ENCODE measurements at places on chromosomes 6 and 20.

DNA sequence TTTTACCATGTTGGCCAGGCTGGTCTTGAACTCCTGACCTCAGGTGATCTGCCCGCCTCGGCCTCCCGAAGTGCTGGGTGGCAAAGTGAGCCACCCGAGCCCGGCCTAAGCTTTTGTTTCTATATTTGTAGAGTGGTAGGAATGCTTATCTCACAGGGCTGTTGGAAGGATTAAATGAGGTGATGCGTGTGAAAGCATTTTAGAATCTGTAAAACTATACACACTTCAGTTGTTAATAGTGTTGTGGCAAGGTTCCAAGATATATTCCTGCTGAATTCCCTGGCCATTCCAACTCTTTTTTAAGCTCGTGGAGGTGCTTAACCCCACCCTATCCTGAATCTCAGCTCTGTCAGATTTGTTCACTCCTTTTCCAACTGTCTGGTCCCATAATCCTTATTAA is 89.9 kb upstream of the AKIRIN2 start:
- DNase-seq: no peak

GRCh38 chr20:50671626-50672025 is 19.7 kb downstream of the RIPOR3 start:
- DNase-seq: no peak

GRCh38 chr6:36436466-36436865 is 6.2 kb downstream of the PXT1 start:
- no peak for DNase-seq

DNA sequence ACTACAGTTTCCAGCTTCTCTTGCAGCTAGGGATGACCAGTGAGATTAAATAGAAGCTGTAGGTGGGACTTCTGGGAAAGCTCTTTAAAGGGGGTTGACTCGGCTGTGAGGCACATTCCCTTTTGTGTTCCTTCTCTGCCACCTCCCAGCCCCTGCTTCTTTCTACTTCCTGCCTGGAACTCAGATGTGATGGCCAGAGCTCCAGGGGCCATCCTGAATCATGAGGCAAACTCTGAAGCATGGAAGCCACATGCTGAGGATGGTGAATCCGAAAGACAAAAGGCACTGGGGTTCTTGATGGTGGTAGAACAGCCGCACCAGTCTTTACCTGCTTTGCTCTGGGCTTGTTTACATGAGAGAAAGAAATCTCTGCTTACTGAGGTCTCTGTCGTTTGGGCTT is 9.1 kb downstream of the CEBPB start:
- no peak for DNase-seq

- DNase-seq: no peak
These were observed 118.6 kb upstream of the UST start for GRCh38 chr6:148628251-148628650.

DNA sequence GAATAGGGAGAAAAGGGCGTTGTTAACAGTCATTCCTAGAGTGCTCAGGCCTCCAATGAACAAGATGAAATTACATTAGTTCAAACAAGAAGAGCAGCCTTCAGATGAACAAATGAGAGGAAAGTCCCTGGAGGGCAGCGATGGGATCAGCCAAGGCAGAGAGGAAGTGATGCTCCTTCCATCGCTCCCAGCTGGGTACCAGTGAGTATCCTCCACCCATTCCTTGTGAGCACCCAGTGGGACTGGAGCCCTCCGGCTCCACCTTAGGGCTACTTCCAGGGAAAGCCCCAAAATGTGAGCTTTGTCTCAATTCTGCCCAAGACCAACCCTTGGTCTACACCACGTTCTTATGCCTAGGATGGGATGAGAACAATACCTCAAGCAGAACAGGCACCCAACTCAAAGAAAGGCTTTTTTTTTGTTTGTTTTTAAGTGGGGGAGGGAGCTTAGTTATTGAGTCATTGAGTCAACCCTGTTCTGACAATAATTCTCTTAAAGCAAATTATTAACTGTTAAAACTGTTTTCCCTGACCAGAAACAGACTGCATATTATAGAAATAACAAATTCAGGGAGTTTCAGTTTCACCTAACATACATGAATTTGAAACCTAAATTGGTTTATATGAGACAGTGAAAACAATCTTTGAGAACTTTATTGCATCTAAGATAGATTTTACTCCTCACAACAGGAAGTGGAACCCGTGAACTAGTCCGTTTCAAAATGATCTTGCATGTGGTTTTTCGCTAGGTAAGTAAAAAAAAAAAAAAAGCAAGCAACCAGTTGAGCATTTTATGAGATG is 106.9 kb downstream of the IPCEF1 start:
- no peak for DNase-seq

Measured in stimulated activated naive CD4-positive, alpha-beta T cell treated with Interleukin-2 at 50 U/mL for 16 hours (primary cell).